ENCODE measurements at places on chromosomes 11 and 22.

- no peak for DNase-seq
Measured at GRCh38 chr11:61918938-61919704, 1.8 kb upstream of the RAB3IL1 start.

DNA sequence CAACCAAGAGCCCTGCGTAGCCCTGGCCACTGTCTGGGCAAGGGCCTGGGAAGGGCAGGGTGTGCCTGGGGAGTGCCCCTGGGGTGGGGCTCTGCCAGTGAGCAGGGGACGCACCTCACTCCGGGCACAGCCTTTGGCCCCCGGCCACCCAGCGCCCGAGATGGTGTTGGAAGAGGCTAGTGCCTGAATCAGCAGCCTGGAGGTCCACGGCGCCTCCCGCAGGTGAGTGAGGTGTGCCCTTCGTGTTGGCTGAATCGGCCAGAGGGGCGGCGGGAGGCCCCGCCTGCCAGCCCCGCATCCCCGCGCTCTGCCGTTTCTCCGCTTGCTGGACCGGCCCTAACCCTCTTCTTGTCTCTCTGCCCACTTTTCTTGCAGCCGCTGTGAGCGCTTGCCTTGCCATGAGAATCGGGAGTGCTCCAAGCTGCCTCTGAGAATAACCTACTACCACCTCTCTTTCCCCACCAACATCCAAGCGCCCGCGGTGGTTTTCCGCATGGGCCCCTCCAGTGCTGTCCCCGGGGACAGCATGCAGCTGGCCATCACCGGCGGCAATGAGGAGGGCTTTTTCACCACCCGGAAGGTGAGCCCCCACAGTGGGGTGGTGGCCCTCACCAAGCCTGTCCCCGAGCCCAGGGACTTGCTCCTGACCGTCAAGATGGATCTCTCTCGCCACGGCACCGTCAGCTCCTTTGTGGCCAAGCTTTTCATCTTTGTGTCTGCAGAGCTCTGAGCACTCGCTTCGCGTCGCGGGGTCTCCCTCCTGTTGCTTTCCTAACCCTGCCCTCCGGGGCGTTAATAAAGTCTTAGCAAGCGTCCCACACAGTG is 60.1 kb downstream of the FBLN1 start:
- DNase-seq = no peak

GRCh38 chr22:35039625-35040024 is 26.3 kb upstream of the ISX start:
- no peak for DNase-seq

DNA sequence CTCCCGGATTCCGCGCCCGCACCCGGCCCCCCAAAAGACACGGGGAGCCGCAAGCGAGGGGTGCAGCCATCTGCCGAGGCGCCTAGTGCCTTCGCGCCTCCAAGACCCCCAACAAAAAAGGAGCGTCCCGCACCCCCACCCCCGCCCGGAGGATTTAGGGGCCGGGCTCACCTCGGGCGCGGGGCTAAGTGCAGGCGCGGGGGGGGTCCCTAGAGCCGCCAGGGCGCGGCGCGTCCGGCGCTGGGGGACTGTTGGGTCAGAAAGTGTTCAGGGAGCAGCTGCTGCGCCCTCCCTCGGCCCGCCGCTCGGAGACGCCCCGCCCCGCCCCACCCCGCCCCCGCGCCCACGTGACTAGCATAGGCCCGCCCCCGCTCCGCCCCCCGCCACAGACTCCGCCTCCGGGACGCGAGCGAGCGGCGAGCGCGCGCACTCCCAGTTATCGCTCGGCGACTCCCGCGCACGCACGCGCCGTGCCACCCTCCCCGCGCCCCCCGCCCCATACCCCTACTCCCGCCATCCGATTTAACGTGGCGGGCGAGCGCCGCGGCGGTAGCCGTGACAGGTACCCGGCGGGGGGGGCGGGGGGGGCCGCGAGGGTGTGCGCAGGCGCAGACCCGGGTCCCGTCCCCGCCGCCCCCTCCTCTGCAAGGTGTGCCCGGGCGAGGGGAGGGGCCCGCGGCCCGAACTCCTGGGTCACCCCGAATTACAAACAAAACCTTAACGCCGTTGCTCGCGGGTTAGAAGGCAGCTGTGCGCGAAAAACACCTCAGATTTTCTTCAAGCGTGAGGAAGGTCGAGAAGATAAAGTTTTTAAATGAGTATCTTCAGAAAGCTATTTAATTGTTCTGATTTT is 56.2 kb downstream of the KCNJ4 start:
- peak; percentile 86 for DNase-seq

DNA sequence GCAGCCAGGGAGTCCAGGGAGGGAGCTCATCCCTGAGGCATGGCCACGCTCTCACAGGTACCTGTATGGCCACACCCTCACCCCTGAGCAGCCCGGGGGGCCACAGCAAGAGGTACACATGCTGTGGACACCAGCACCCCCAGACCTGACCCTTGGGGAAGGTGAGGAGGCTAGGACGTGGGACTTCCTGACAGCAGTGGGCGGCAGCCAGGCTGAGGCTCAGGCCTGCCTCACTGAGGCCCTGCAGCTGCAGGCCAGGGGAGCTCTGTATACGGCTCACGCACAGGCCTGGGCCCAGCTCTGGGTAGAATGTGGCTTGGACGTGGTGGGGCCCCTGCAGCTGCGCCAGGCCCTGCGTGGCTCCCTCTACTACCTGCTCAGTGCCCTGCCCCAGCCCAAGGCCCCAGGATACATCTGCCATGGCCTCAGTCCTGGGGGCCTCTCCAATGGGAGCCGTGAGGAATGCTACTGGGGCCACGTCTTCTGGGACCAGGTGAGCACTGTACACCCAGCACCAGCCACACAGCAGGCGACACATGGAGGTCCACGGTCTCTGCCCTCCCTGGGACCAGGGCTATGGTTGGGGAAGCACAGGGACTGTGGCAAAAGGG is 1.8 kb downstream of the PGGHG start:
- DNase-seq = no peak

DNA sequence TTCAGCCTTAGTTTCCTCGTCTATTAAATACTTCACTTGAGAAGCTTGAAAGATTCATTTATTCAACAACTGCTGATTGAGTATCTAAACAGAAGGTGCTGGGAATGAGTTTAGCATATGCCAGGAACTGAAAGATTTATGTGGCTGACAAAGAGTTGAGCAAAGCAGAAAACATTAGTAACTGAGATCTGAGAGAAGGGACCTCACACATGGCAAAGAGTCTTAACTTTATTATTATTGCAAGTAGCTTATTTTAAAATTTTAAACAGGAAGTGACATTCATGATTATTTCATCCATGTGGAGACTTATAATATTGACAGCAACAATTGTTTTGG is 133.6 kb downstream of the CASP12 start:
- DNase-seq = no peak

- DNase-seq = no peak
Measured at GRCh38 chr11:95241681-95242081, 10.7 kb upstream of the SESN3 start.

GRCh38 chr11:33643167-33643824 is 57.3 kb downstream of the C11orf91 start:
- no peak for DNase-seq

- peak; percentile 88 for DNase-seq
Measured at GRCh38 chr11:59753650-59754493, 1.3 kb upstream of the STX3 start.

- DNase-seq = no peak
Measured at GRCh38 chr11:82932564-82932963, 31.0 kb downstream of the DDIAS start.

- no peak for DNase-seq
Measured at GRCh38 chr22:23110922-23111527, 30.8 kb downstream of the RSPH14 start.

- DNase-seq = no peak
Measured at GRCh38 chr22:35616043-35616442, 1.1 kb downstream of the MB start.

GRCh38 chr11:57174656-57175055 is 7.1 kb upstream of the LRRC55 start:
- DNase-seq = no peak

DNA sequence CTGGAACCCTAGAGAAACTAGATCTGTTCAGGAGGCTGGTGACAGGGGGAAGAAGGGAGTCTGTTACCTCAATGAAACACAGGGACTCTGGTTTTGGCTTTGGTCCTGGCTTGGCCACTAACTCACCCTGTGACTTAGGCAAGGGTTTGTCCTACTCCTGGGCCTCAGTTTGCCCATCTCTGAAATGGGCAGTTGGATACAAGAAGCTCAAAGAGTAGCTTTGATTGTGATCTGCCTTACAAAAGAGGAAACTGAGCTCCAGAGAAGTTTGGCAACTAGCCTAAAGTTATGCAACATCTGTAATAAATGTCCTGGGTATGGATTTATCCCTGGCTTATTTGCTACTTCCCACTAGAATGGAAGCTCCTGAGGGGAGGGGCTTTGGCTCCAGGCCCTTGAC is 24.0 kb upstream of the LMO1 start:
- DNase-seq = no peak

DNA sequence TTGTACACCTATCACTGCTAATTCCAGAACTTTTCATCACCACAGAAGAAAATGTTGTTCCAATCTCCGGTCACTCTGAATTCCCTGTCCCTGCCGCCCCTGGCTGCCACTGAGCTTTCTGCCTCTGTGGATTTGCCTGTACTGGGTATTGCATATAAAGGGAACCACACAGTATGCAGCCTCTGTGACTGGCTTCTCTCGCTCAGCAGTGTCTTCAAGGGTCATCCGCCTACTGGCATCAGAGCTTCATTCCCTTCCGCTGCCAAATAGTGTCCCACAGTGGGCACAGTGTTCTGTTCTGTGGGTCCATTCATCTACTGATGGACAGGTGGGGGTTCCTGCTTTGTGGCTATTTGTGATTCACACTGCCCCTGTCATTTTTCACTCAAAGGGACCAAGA is 5.3 kb downstream of the DHCR7 start:
- DNase-seq = no peak

DNA sequence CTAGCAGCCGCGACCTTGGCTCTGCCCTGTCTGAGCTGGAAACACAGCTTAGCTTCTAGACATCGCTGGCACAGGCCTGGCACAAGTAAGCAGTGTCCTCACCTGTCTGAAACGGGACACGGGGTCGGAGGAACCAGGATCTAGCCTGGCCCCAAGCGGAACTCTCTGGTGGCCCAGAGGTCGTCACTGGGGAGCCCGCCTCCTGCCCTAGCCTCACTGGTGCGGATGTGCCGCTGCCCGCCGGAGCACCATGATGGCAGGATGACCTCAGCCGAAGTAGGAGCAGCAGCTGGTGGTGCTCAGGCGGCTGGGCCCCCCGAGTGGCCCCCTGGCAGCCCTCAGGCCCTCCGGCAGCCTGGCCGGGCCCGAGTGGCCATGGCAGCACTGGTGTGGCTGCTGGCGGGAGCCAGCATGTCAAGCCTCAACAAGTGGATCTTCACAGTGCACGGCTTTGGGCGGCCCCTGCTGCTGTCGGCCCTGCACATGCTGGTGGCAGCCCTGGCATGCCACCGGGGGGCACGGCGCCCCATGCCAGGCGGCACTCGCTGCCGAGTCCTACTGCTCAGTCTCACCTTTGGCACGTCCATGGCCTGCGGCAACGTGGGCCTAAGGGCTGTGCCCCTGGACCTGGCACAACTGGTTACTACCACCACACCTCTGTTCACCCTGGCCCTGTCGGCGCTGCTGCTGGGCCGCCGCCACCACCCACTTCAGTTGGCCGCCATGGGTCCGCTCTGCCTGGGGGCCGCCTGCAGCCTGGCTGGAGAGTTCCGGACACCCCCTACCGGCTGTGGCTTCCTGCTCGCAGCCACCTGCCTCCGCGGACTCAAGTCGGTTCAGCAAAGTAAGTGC is 871 bp downstream of the SLC35E4 start:
- peak; percentile 24 for DNase-seq

DNA sequence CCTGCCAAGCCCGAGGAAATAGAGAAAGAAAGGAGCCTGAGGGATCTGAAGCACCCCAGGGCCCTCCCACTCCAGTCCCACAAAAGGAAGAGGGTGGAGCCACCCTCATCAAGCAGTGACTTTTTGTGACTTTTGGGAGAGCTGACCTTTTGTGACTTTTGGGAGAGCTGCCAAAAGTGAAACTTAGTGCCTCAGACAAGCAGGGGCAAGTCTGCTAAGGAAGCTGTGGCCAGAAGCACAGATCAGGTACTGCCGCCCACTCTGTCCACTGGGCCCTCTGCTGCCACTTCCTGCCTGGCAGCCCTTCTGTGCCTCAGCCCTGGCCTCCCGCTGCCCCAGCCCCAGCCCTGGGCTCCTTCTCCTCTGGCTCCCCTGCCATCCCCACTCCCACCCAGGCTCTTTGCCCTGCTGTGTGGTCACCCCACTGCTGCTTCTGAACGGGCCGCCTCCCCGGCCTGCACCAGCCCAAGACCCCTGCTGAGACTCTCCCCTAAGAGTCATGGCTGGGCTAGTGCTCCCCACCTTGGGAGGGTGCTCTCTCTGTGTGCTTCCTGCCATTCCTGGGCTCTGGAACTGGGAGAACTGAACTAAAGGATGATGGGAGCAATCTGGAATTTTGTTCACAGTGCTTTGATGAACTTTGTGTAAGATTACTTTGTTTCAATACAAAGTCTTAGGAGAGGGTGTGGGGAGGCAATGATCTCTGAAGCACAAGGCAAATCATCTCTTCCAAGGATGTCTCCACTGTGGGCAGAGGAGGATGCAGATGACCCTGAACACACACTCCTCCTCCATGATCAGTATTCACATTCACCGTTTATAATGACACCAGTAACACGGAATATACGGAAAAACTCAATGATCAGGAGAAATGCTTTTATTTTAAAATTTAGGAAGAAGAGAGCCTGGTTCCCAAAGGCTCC is at the start of gene APOBEC3H:
Gene APOBEC3H, plus strand, starts transcription at position 147 of the 923 bp plus-strand sequence. CDS start 3,035 bp downstream, outside the sequence.
- DNase-seq = peak; percentile 69

GRCh38 chr11:34682825-34683224 is 61.9 kb downstream of the EHF start:
- DNase-seq = no peak

- DNase-seq = no peak
Measured at GRCh38 chr11:109606256-109606655, 184.3 kb downstream of the C11orf87 start.

DNA sequence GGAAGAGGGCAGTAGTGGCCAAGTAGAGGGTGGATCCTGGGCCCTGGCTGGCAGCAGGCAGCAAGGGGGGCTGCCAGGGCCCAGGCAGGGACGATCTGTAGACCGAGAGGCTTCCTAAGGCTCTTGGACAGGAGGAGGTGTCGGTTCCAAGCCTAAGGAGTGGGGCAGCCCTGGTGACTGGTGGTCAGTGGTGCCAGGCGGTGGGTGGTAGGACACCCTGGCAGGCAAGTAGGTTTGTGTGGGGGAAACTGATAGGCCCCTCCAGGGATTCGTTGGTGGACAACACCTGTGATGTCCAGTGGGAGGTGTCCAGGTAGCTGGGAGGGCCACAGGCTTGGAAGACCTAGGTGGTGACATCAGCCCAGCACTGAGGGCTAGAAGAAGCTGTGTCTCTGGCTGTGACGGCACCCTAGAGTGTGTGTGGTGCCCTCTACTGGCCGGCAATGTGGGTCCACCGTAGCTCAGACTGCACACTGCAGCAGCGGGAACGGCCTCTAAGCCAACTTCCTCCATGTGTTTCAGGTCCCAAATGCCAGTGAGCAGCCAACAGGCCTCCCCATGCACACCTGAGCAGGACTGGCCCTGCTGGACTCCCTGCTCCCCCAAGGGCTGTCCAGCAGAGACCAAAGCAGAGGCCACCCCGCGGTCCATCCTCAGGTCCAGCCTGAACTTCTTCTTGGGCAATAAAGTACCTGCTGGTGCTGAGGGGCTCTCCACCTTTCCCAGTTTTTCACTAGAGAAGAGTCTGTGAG is 9.4 kb upstream of the SAMM50 start:
- peak; percentile 81 for DNase-seq
